ENCODE measurements at places on chromosomes 4 and X.

GRCh38 chrX:132231587-132231986 lies 12.3 kb upstream of the RAP2C start:
- no peaks in the 10 kb centered on the region for H3K36me3 ChIP-seq
- H3K27ac ChIP-seq, result no peak overlapping the region
- H3K4me3 ChIP-seq, result no peak overlapping the region
- DNase-seq, result no peak
- H3K4me1 ChIP-seq, result no peaks in the 10 kb centered on the region

- no peak for DNase-seq
- H3K27me3 ChIP-seq, result no peaks in the 10 kb centered on the region
- no peak overlapping the region for H3K4me3 ChIP-seq
- H3K4me1 ChIP-seq, result peaks cover 10% of the 10 kb centered on the region
- H3K36me3 ChIP-seq, result 0 out of 2 replicates have a peak, but pooled peaks cover 2% of the 10 kb centered on the region
- no peak overlapping the region for H3K27ac ChIP-seq
Observed at GRCh38 chr4:71004281-71004851, 10.9 kb downstream of the DCK start.

DNA sequence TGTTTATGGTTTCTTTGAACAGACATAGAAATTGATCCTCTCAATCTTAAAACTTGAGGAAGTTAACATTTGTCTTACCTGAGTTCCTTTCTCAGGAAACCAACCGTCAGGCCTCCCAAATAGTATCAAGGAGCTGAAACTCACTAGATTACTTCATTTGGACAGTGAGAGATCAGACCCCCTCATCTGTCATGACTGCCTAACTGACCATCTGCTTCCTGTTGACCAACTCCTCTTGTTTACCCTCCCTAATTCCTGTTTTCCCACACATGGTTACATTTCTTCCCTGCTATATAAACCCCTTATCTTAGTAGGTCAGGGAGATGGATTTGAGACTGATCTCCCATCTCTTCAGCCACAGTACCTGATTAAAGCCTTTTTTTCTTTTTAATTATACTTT lies 46.2 kb upstream of the NMU start:
- H3K27me3 ChIP-seq, result no peaks in the 10 kb centered on the region
- no peak overlapping the region for H3K27ac ChIP-seq
- no peaks in the 10 kb centered on the region for H3K36me3 ChIP-seq
- no peak overlapping the region for H3K4me3 ChIP-seq

DNA sequence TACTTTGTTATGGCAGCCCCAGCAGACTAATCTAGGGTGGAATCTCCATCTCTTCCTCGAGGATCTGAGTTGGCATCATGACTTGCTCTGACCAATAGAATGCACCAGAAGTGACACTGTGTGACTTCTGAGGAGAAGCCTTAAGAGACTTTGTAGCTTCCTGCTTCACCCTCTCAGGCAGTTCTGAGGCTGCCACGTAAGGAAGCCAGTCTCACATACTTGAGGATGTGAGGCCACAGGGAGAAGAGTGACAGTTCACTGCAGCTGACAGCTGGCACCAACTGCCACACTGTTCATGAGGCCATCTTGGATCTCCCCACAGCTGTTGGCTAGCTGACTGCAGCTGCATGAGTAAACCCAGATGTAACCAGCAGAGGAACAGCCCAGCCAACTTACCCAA lies 29.3 kb upstream of the BCOR start:
- no peaks in the 10 kb centered on the region for H3K36me3 ChIP-seq
- H3K27ac ChIP-seq, result 0 out of 2 replicates have a peak overlapping the region, but pooled peaks have one; percentile 15
- DNase-seq, result peak; percentile 42
- H3K4me1 ChIP-seq, result peaks cover 6% of the 10 kb centered on the region

DNA sequence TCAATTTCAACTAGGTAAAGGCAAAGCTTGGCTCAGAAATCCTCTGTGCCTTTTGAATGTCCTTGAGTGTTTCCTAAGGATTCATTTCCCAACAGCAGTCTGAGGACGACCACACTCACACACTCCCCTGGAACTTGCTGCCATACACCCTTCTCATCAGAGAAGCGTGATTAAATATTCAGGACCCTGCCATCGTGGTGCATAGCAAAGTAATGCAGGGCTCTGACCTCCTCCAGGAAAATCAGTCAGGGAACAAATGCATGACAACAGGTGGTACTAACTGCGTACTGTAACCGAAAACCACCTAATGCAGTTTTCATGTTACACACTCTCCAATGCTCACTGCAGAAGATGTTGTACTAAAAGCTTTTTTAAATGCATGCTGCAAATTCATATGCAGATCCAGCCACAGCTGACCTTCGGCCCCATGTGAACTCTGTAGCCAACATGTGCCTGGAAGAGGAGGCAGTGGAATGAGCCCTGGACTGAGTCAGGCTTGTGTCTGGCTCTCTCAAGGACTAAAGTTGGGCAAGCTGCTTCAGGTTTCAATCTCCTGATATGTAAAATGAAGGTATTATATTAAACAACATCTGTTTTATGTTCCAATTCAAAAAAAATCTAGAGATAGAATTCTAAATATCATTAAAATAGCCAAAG lies 238.3 kb downstream of the KCNIP4 start:
- no peaks in the 10 kb centered on the region for H3K36me3 ChIP-seq
- no peak overlapping the region for H3K4me3 ChIP-seq
- H3K4me1 ChIP-seq, result no peaks in the 10 kb centered on the region

DNA sequence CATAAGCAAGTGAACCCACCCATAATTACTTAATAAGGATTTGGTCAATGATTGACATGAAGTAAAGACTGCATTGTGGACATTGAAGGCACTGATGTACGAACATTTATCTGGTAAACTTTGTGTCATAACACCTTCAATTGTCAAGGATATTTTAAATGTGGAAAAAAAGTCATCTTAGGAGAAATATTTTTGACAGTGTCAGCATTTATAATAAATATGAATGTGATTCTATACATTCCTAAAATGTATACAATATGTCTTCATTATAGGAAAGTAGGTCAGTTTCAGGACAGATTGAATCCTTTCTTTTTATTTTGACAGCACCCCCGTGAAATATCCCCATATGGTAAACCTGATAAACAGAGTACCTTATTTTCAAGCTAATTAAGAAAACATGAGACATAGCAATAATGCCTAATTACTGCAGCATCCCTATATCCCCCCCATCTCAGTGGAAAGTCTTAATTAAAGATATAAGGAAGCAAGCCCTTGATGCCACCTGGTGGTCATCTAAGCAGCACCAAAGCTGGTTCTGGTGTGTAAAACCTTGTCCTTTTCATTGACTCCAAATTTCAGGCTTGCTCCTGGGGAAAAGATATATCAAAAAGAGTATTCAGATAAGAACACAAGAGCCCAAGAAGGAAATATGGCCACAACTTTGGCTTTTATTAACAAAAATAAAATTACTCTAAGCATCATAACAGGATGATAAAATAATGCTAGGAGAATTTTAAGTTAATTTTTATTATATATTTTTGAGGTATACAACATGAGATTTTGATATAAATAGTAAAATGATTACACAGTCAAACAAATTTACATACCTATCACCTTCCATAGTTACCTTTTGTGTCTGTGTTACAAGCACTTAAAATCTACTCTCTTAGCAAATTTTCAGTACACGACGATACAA lies 379.7 kb downstream of the TLL1 start:
- H3K36me3 ChIP-seq, result no peaks in the 10 kb centered on the region
- H3K27ac ChIP-seq, result no peak overlapping the region
- no peaks in the 10 kb centered on the region for H3K4me1 ChIP-seq
- H3K4me3 ChIP-seq, result no peak overlapping the region
- peak; percentile 20 for DNase-seq

- DNase-seq, result no peak
- no peak overlapping the region for H3K4me3 ChIP-seq
- no peaks in the 10 kb centered on the region for H3K4me1 ChIP-seq
Observed at GRCh38 chr4:70356185-70356584, 4.4 kb upstream of the SMR3A start.

DNA sequence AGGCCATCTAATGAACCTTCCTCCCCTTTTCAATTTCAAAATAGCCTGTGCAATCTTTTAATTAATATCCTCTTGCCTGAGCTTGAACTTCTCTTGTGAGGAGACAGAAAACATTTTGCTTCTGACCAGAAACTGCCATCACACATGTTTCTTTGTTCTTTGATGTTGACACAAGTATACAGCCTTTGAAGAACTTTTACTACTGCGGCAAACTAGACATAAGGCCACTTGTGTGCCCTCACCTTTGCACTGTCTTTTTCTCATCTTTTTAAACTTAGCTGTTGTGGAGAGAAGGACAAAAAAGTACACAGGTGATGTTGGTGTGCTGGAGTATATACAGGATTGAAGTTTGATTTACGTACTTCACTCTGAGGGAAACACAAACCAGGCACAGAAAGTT lies 116.3 kb upstream of the C1GALT1C1 start:
- no peak overlapping the region for H3K4me3 ChIP-seq
- H3K36me3 ChIP-seq, result no peaks in the 10 kb centered on the region
- no peak overlapping the region for H3K27ac ChIP-seq
- DNase-seq, result no peak

GRCh38 chrX:22378296-22378695 lies 105.6 kb downstream of the CBLL2 start:
- H3K4me3 ChIP-seq, result no peak overlapping the region
- 0 out of 2 replicates have a peak, but pooled peaks cover 8% of the 10 kb centered on the region for H3K4me1 ChIP-seq
- peak; percentile 52 for DNase-seq
- no peaks in the 10 kb centered on the region for H3K36me3 ChIP-seq
- no peak overlapping the region for H3K27ac ChIP-seq

- H3K27me3 ChIP-seq, result no peaks in the 10 kb centered on the region
Observed at GRCh38 chr4:19298998-19299397, 952.7 kb upstream of the SLIT2 start.

GRCh38 chr4:136935305-136935704 lies 597.0 kb downstream of the PCDH18 start:
- H3K27me3 ChIP-seq, result no peaks in the 10 kb centered on the region
- H3K4me1 ChIP-seq, result no peaks in the 10 kb centered on the region
- no peak overlapping the region for H3K4me3 ChIP-seq
- H3K36me3 ChIP-seq, result no peaks in the 10 kb centered on the region
- DNase-seq, result peak; percentile 13
- H3K27ac ChIP-seq, result no peak overlapping the region

GRCh38 chr4:15988222-15988621 lies 25.2 kb upstream of the FGFBP2 start:
- H3K4me3 ChIP-seq, result no peak overlapping the region
- peaks cover 7% of the 10 kb centered on the region for H3K4me1 ChIP-seq
- H3K36me3 ChIP-seq, result no peaks in the 10 kb centered on the region
- DNase-seq, result no peak
- H3K27ac ChIP-seq, result no peak overlapping the region

DNA sequence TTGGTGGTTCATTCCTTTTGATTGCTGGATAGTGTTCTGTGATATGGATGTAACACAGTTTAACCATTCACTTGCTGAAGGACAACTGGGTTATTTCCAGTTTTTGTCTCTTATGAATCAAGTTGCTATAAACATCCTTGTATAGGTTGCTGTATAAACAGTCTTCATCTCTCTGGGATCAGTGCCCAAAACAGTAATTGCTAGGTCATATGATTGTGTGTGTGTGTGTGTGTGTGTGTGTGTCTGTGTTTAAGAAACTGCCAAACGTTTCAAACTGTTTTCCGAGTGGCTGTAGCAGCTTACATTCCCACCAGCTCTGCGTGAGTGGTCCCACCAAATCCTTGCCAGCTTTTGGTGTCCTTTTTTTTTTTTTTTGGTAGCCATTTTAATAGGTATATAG lies 60.4 kb downstream of the F11 start:
- H3K27me3 ChIP-seq, result no peaks in the 10 kb centered on the region
- no peak for DNase-seq
- H3K36me3 ChIP-seq, result no peaks in the 10 kb centered on the region
- H3K4me1 ChIP-seq, result no peaks in the 10 kb centered on the region
- H3K27ac ChIP-seq, result no peak overlapping the region
- no peak overlapping the region for H3K4me3 ChIP-seq

- no peak for DNase-seq
- H3K4me1 ChIP-seq, result peaks cover 30% of the 10 kb centered on the region
- no peaks in the 10 kb centered on the region for H3K36me3 ChIP-seq
- no peak overlapping the region for H3K27ac ChIP-seq
- H3K27me3 ChIP-seq, result no peaks in the 10 kb centered on the region
- H3K4me3 ChIP-seq, result no peak overlapping the region
Observed at GRCh38 chrX:150506020-150506419, 62.4 kb upstream of the MTM1 start.

DNA sequence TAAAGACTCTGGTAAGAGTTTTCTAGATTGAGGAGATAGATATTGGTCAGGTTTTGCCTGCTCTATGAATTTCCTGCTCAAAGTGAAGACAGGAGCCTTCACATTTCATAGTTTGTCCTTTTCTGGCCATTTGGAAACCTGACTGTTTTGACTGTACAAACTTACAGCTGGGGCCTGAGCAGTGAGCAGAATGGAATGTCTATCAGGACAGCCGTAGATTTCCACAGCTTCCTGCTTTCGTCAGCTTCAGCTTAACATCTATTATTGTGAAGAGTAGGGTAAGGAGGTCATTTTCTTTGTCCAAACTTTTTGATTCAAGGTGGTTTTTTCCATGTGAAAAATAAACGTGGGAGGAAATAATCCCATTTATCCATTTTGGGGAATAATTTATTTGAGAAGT lies 124.3 kb upstream of the DIPK2B start:
- no peaks in the 10 kb centered on the region for H3K36me3 ChIP-seq
- DNase-seq, result no peak
- H3K4me3 ChIP-seq, result no peak overlapping the region
- no peak overlapping the region for H3K27ac ChIP-seq

- H3K4me3 ChIP-seq, result no peak overlapping the region
- H3K36me3 ChIP-seq, result no peaks in the 10 kb centered on the region
- no peak for DNase-seq
- no peaks in the 10 kb centered on the region for H3K4me1 ChIP-seq
Observed at GRCh38 chr4:43846111-43846587, 602.5 kb downstream of the KCTD8 start.

- H3K4me3 ChIP-seq, result no peak overlapping the region
- no peaks in the 10 kb centered on the region for H3K27me3 ChIP-seq
- no peaks in the 10 kb centered on the region for H3K36me3 ChIP-seq
- H3K4me1 ChIP-seq, result no peaks in the 10 kb centered on the region
- no peak for DNase-seq
Observed at GRCh38 chr4:42425146-42426065, 28.1 kb downstream of the SHISA3 start.

DNA sequence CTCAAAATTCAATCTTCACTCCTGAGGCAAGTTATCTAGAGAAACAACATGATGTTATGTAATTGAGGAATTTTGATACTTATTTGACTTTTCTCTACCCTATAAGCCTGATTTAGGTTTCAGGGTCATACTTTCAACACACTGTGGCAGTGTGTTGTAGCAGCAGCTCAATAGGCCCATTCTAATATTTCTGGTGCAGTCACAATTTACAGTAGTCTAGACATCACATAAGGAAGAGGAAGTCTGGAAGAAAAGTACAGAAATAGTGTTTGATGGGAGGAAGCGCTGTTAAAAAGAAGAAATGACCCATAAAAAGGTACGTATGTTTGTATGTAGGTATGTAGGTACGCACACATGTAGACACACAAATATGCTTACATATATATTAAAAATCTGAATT lies 194.3 kb downstream of the ARHGAP24 start:
- H3K4me1 ChIP-seq, result no peaks in the 10 kb centered on the region
- no peak overlapping the region for H3K4me3 ChIP-seq
- H3K27ac ChIP-seq, result no peak overlapping the region
- H3K27me3 ChIP-seq, result no peaks in the 10 kb centered on the region

All from GM23248 (cell line).